ENCODE measurements at places on chromosomes 12 and 14.

- no peak for DNase-seq
These were observed 62.0 kb upstream of the ASPG start for GRCh38 chr14:104023325-104024055.

GRCh38 chr14:105858676-105859025 lies 332.3 kb downstream of the TMEM121 start:
- DNase-seq, result no peak

DNA sequence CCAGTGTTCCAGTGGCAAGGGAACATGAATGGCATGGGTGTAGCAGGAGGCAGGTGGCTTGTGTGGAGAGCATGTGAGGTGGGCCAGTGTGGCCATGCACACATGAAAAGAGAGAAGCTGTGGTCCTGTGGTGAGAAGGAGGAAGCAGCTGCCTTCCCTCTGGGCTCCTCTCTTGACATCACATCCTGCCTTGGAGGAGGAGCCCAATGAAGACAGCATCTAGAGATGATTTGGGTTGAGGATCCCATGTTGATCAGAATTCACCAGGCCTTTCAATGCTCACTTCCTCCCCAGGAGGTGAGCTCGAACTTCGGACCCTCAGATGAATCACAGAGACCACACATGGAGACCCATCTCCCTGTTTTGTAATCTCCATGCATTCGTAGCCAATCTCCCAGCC lies 82.6 kb downstream of the LRRC74A start:
- DNase-seq, result no peak

DNA sequence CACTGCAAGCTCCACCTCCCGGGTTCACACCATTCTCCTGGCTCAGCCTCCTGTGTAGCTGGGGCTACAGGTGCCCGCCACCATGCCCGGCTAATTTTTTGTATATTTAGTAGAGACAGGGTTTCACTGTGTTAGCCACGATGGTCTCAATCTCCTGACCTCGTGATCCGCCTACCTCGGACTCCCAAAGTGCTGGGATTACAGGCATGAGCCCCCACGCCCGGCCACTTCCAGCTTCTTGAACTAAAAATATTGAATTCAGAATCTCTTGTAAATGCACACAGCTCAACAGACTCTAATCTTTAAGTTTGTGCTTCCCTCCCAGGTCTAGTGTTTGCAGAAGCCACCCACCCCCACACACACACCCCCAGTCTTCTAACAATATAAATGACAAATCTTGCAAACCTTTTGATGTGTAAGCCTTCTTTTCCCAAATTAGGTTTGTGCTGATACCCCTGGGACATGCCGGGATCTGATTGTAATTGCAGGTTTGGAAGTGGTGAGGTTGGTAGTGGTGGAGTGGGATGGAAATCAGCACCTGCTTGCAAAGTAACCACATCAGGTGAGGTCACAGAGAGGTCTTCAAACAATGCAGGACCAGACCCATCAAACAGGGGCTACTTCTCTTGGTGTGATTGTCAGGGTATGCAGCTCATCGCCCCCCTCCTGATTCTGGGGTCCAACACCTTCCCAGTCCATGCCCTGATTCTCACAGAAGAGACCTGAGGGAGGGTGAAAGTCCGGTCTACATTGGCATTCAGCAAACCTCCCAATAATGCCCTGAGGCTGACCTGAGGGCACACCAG lies 51.4 kb upstream of the GPR132 start:
- DNase-seq, result no peak

- no peak for DNase-seq
These were observed 25.2 kb downstream of the SPRING1 start for GRCh38 chr12:116712458-116713303.

- DNase-seq, result no peak
These were observed 43.7 kb downstream of the PPP1R13B start for GRCh38 chr14:103803661-103804060.
